ENCODE measurements at places on chromosomes 11 and 22.

- no peak for DNase-seq
Measured at GRCh38 chr11:120775986-120776951, 247.6 kb upstream of the TBCEL start.

- no peak for DNase-seq
Measured at GRCh38 chr11:90318651-90319050, 95.8 kb upstream of the CHORDC1 start.

- DNase-seq = no peak
Measured at GRCh38 chr11:102874852-102875251, at the start of gene MMP12. MMP12 (minus strand) TSS chr11:102874982; CDS start chr11:102874937, 45 bp downstream.

GRCh38 chr11:134071766-134072402 is 3.0 kb downstream of the JAM3 start:
- no peak for DNase-seq

DNA sequence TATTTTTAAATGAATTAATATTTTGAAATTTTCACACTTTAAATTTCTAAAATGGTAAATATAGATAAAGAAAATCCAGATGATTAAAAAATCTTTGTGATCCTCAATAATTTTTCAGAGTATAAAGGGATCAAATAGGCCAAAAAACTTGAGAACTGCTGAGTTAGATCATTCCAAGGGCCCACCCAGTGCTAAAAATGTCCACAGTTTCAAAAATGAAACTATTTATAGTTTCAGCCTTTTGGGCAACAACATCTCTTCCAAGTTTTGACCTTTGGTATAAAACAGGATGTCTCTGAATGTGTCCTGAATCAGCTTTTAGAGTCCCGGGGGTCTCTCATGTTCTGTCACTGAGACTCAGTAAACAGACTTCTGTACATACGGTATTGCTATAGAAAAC is 20.9 kb upstream of the BAIAP2L2 start:
- DNase-seq = no peak

GRCh38 chr22:24486501-24486921 is 8.6 kb upstream of the UPB1 start:
- DNase-seq = no peak

DNA sequence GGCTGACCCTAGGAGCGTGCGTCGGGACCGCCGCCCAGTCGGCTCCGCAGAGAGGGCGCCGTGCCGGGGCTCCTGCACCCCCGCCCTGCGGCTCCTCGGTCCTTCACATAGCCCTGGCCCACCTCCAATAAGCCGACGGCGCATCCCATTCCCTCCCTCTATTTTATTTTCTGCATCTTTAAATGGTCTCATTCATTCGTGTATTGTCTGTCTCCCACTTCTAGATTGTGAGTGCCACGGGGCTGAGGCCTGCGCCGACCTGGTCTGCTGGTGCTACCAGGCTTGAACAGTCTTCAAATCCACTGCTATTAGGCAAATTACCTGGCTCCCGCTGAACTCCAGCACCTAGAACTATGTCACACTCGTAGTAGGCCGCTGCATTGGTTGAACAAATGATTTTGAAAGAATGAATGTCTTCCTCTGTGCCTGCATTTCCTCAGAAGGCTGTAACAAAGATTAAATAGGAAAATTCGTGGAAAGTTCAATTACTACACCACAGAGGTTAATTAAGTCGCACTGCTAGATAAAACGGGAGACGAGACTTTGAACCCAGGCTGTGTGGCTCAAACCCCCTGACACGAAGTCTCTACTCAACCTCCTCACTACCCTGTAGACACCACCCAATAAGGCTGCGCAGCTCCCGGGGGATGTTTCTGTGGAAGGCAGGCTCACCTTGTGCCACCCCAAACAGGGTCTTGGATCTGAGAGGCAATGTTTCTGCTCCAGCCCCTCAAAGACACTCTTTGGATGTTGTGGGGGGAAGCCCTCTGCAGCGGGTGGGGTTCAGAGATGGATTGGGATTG is 1.2 kb upstream of the PPP1R14B start:
- no peak for DNase-seq

DNA sequence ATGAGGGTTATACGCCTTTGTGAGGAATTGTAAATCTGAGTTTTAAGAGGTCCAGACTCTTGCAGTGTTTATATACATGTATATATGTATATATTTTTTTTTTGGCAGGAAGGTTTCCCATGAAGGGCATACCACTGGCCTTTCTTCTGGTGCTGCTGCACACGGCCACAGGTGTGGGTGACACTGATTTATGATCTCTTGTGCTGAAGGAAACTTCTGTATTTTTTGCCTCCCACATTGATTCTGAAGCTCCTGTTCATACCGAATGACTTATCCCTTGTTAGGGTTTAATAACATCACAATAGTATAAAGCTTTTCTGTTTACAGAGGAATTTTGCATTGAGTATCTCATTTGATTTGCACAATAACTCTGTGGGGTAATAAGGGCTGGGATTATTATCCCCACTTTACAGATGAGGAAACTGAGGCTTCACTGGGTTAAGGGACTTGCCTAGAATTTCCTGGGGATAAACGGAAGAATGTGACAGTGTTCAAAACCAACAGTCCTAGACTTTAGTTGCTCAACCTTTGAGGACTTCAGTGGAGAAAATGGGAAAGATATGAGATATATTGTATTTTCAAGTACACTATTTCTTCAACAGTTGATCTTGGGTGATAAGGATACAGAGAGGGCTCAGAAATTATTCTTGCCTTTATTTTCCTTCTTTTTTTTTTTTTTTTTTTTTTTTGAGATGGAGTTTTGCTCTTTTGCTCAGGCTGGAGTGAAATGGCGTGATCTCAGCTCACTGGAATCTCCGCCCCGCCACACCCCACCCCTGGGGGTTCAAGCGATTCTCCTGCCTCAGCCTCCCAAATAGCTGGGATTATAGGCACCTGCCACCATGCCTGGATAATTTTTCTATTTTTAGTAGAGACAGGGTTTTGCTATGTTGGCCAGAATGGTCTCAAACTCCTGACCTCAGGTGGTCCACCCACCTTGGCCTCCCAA is 70.1 kb downstream of the MICAL2 start:
- no peak for DNase-seq

- DNase-seq = no peak
Measured at GRCh38 chr11:46295312-46296058, 18.0 kb downstream of the CREB3L1 start.

- DNase-seq = no peak
Measured at GRCh38 chr22:36872084-36872483, 11.3 kb downstream of the NCF4 start.

DNA sequence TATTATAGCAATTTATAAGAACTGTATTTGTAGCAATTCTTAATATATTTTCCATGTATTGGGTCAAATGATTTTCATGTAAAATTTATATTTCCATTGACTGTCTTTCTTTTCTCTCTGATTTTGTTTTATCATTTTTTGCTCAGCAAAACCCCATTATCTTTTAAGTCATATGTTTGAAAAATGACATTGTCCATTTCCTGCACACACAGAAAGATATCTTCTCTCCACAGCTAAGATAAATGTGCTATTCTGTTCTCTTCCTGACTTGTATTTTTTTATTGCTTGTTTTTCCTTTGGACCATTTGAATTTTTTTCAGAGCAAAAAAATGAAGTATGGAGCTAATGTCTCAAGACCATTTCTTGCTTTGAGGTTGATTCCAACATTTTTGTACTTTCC is 6.3 kb upstream of the LRRC55 start:
- DNase-seq = no peak

GRCh38 chr11:931385-931784 is 5.7 kb downstream of the AP2A2 start:
- no peak for DNase-seq

DNA sequence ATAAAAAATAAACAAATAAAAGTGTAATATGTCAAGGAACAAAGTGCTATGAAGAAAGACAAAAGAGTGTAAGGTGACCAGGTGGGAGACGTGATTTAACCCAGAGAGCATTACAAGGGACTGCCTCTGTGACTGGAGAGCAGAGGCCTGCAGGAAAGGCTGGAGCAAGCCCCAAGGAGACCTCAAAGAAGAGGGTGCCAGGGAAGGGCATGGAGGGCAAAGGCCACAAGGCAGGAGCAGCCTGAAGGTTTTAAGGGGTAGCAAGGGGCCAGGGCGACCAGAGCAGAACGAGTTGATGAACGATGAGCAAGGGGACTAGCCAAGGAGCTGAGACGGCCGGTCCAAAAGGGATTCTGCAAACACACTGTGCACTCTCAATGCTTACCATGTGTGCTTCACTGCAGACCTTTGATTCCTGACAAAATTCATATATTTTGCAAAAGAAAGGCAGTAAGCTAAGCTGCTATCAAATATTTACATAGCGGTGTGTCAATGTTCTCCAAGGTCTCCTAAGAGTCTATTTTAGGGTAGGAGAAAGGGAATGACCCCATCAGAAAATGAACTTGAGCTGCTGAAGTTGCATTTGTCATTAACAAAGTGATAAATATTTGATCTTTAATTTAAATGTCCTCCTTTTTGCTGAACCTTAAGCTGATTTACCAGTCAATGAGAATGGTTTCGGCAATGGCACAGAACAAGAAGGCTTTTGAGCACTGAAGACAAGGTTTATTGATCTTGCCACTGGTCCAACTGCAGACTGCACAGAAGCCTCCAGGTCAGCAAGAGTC is 50.5 kb downstream of the SMCO4 start:
- no peak for DNase-seq

GRCh38 chr11:9008011-9008550 is 4.3 kb upstream of the NRIP3 start:
- DNase-seq = no peak

GRCh38 chr11:27614092-27614491 is 86.2 kb downstream of the BDNF start:
- DNase-seq = no peak

- no peak for DNase-seq
Measured at GRCh38 chr22:24066865-24067264, 55.8 kb downstream of the CABIN1 start.

- no peak for DNase-seq
Measured at GRCh38 chr11:14676068-14676467, 32.5 kb downstream of the PDE3B start.

Measured in AG04449 (cell line).